ENCODE measurements at places on chromosomes 7 and 10.

- no peak for DNase-seq
Measured at GRCh38 chr7:17697128-17697881, 243.0 kb downstream of the SNX13 start.

DNA sequence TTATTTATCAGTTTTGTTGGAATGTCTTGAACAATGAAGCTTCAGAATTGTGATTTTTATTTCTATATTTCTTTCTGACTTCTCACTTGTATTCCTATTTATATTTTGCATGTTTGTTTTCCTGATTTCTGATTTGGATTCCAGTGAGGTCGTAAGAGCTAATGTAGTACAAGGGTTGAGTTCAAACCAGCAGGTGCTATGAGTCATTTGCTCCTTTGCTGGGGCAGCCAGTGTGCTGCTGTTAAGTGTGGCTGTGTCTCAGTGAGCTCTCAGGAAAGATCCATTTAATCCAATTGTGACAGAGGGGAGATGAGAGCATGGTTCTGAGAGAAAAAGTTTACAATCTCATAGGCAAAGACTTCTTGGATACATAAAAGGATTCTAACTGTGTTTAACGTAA is 48.6 kb downstream of the MCU start:
- DNase-seq = peak; percentile 24

GRCh38 chr7:24978843-24979469 is 1.0 kb downstream of the OSBPL3 start:
- DNase-seq = no peak

DNA sequence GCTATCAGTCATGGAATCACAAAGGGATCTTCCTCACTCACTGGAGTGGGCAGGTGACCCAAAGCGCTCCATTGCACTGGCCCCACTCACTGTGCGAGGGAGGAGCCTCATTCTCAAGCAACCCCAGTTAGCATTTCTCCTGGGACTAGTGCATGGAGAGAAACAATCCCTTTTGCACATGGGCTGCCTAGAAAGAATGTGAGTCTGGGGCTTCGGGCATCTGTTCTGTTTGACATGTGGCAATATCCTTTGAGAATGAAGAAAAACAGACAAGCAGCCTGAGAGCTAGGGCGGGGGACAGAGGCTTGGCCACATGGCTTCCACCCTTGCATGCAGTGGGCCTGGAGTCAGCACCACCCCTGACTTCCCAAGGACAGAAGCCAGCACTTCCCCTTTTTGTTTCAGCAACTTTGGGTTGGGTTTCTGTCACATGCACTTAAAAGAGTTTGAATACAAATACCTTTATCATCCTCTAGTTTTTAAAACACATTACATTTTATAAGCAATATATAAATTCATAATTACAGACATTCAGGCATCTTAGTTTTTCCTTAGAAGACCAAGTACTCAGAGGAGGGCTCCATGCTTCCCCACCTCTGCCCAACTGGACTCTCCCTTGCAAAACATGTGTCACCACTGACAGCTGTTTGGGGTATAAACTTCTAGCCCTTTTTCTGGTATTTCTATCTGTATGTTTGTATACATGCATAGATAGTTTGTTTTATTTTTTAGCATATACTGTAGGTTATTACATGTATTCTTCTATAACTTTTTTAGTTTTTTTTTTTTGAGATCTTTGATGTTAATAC is 73.8 kb downstream of the RBM20 start:
- no peak for DNase-seq

GRCh38 chr7:4681218-4681851 is 760 bp upstream of the FOXK1 start:
- DNase-seq = no peak

GRCh38 chr7:46654546-46655443 is 733.7 kb upstream of the IGFBP3 start:
- no peak for DNase-seq

DNA sequence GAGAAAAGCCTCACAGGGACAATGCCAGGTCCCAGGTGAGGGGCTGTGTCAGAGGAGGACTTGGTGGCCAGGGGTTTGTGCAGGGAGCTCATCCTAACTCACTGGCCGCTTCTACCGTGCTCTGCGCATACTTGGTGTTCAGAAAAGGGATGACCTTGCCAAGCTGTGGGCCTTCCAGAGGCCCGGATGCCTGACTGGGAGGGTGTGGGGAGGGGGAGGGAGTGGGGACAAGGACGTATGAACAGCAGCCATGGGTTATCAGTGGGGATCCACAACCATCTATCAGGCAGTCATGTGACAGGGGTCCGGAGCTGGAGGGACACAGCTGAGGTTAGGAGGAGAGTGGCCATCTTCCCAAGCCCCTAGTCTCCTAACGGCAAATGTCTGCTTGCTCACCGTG is 6.2 kb downstream of the SFXN4 start:
- no peak for DNase-seq

GRCh38 chr7:98923512-98923911 is 45.2 kb downstream of the TRRAP start:
- DNase-seq = no peak

Data from fibroblast of gingiva (primary cell).